Hepatocyte (in vitro differentiated cells): ENCODE measurements at places on chromosomes 13 and 19. TPM values are rescaled to one million over a fixed set of nuclear protein-coding genes. Genes with fewer than 3 reads are reported as not detected.
A peak's percentile ranks its signal among the peaks of the same experiment; 100 is the strongest.

CLEC4G gene
- not detected in 2 replicates for total RNA-seq

TTC9B gene
- total RNA-seq, result not detected in 2 replicates

ZNF790 gene
- 8.7 and 13.8 TPM in 2 replicates for total RNA-seq

- no peaks in the 10 kb centered on the region for H3K36me3 ChIP-seq
- H3K27me3 ChIP-seq, result no peaks in the 10 kb centered on the region
- no peak overlapping the region for H3K4me3 ChIP-seq
- no peak for DNase-seq
Observed at GRCh38 chr19:46759206-46759605, 13.0 kb upstream of the STRN4 start.

- no peaks in the 10 kb centered on the region for H3K4me1 ChIP-seq
- no peaks in the 10 kb centered on the region for H3K36me3 ChIP-seq
- DNase-seq, result no peak
- no peaks in the 10 kb centered on the region for H3K27me3 ChIP-seq
Observed at GRCh38 chr13:99012539-99012938, 34.7 kb upstream of the DOCK9 start.

DNA sequence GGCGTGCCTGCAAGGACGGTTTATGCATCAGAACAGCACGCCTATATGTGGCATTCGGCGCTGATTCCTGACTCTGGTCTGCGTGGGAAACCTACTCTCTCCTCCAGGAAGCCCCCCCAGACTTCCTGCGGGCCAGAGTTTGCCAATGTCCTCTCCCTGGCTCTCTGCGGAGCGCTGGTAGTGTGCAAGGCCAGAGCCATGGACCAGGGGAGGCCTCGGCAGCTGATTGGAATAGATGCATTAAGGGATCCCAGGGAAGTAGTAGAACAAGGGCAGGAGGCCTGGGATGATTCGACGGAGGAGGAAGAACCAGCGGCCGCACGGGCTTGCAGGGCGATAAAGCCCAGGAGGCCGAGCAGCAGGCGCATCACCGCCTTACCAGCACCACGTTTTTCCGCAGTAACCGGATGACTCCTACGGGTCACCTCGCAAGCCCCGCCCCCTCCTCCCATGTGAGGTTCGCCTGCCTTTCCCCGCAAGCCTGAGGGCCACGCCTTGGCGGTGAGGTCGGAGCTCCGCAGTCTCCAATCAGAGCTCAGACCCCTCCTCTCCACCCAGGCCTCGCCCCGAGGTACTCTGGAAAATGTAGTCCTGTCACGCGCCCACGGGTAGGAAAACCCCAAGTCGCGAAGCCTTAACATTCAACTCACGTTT lies 5.0 kb downstream of the CLEC11A start:
- peaks cover 4% of the 10 kb centered on the region for H3K27me3 ChIP-seq
- H3K4me3 ChIP-seq, result no peak overlapping the region
- H3K36me3 ChIP-seq, result no peaks in the 10 kb centered on the region
- H3K27ac ChIP-seq, result no peak overlapping the region

DNA sequence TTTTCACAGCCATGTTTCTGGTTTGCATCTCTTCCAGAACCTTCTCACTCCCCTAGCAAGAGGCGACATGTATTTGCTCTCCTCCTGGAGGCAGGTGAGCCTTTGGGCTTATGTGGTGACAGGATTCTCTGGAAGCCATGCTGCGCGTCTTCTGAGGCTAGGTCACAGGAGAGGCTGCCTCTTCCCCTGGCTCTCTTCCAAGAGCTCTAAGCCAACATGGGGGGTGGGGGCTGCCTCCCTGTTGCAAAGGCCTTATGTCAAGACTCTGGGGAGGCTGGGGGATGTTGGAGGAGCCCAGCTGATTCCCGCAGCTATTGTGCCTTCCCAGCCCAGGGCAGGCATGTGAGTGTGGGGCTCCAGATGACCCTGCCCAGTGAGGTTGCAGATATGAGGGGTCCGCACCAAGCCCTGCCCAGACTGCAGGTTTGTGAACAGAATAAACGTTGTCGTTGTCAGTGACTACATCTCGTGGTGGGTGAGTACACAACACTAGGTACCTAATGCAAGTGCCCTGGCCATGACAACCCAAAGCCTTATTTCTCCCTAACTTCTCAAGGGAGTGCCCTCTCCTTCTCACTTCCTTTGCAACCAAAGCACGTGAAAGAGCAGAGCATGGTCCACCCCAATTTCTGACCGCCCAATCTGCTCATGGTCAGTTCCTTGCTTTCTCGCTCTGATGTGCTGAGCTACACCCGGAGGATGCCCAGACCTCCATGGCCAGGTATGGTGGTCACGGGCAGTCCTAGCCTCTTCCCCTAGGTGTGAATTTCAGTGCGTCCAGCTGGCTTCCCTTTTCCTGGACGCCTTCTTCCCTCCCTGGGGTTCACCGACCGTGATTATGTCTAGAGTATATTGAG lies 44.9 kb downstream of the TEX29 start:
- H3K4me1 ChIP-seq, result no peaks in the 10 kb centered on the region
- no peaks in the 10 kb centered on the region for H3K27me3 ChIP-seq
- no peak overlapping the region for H3K27ac ChIP-seq
- H3K36me3 ChIP-seq, result no peaks in the 10 kb centered on the region
- DNase-seq, result no peak
- no peak overlapping the region for H3K4me3 ChIP-seq

DNA sequence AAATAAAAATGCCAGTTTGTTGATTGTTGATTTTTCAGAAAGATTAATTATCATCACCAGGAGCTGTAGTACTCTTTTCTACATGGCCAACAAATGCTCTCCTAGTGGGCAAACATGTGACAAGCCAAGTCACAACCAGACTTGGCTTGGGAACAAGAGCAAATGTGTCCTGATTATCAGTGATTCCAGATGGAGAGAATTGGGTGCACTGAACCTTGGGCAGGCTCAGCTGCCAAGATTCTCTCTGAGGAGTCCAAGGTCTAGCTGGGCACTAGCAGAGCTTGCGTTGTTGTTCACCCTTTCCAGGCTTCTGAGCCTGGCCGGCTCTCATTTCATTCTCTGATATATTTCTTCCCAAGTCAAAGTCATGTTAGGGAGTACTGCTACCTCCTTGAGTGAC lies 27.3 kb upstream of the GPI start:
- H3K4me1 ChIP-seq, result no peaks in the 10 kb centered on the region
- H3K36me3 ChIP-seq, result no peaks in the 10 kb centered on the region
- H3K4me3 ChIP-seq, result no peak overlapping the region
- no peak overlapping the region for H3K27ac ChIP-seq
- DNase-seq, result no peak

DNA sequence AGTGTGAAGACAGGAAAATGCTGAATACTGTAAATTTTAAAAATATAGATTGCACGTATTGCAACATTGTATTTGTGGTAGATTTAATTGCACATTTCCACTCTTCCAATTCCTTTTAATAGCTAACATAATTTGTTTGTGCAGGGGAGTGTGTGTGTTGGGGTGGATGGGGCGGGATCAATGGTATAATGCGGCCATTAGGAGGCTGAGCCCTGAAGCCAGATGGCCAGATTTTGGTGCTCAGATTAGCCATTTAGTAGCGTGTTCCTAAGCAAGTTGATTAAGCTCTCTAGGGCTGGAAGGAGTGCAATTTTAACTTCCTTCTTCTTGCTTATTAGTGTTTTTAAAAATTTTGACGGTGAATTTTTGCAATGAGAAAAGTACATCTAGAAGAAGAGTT lies 5.8 kb downstream of the OXGR1 start:
- no peak overlapping the region for H3K27ac ChIP-seq
- peaks cover 11% of the 10 kb centered on the region for H3K27me3 ChIP-seq
- H3K4me3 ChIP-seq, result no peak overlapping the region
- DNase-seq, result no peak
- no peaks in the 10 kb centered on the region for H3K4me1 ChIP-seq
- no peaks in the 10 kb centered on the region for H3K36me3 ChIP-seq

- H3K4me3 ChIP-seq, result no peak overlapping the region
- no peaks in the 10 kb centered on the region for H3K4me1 ChIP-seq
- no peaks in the 10 kb centered on the region for H3K36me3 ChIP-seq
- no peak overlapping the region for H3K27ac ChIP-seq
- no peak for DNase-seq
Observed at GRCh38 chr13:89865164-89866064, 1482.1 kb upstream of the MIR17HG start.

DNA sequence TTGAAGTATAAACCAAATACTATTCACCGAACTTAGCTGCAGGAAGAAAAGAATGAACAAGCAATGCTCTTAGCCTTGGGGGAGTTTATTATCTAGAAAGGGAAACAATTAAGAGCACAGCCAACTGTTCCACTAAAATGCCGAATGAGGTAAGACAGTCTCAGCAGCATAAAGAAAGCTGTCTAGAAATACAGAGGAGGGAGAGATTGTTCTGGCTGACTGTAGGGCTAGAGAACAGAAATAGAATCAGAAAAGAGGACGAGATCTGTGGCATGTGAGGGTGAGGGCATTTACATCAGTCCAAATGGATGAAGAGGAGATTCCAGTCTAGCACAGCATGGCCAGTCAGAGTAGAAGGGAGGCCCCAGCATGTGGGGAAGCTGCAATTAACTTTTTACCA lies 56.8 kb upstream of the TNFRSF19 start:
- H3K27me3 ChIP-seq, result no peaks in the 10 kb centered on the region
- H3K4me3 ChIP-seq, result no peak overlapping the region
- H3K27ac ChIP-seq, result no peak overlapping the region
- H3K36me3 ChIP-seq, result no peaks in the 10 kb centered on the region
- no peak for DNase-seq
- H3K4me1 ChIP-seq, result no peaks in the 10 kb centered on the region

- no peaks in the 10 kb centered on the region for H3K36me3 ChIP-seq
- H3K27ac ChIP-seq, result peak overlapping the region; percentile 60
- H3K4me1 ChIP-seq, result peaks cover under 1% of the 10 kb centered on the region
- no peak for DNase-seq
- no peaks in the 10 kb centered on the region for H3K27me3 ChIP-seq
- no peak overlapping the region for H3K4me3 ChIP-seq
Observed at GRCh38 chr13:46495651-46496050, 57.3 kb upstream of the LRCH1 start.

DNA sequence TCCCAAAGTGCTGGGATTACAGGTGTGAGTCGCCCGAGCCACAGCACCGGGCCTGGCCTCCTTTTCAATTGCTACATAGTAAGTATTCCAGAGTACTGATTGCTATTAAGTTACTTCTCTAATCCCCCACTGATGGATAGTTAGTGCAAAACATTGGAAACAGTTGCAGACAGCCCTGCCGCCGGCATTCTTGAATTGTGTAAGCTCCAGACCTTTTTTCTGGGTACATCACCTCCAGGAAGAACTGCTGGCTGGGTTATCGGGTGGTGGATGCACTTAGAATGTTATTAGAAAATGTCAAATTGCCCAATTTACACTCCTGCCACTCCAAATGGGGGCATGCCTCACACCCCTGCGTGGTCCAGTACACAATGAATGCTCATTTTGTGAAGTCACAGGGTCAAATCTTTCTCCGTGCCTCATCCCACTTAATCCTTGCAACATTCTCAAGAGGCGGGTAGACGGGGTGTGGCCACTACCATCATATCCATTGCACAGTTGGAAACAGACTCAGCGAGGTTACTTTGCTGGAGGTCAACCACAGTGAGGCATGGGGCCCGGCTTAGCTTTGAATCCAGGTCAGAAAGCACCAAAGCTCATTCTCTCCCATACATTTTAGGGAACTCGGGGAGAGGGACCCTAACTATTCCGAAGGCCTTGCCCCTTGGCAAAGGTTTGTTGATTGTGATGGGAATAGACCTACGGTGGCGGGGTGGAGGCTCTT lies 1.0 kb upstream of the KDM4B start:
- H3K27ac ChIP-seq, result peak overlapping the region; percentile 53
- no peak for DNase-seq
- peaks cover 20% of the 10 kb centered on the region for H3K4me1 ChIP-seq
- H3K36me3 ChIP-seq, result no peaks in the 10 kb centered on the region
- no peaks in the 10 kb centered on the region for H3K27me3 ChIP-seq

GRCh38 chr19:18876865-18877264 lies 19.1 kb downstream of the CERS1 start:
- no peaks in the 10 kb centered on the region for H3K27me3 ChIP-seq
- no peak overlapping the region for H3K4me3 ChIP-seq
- no peaks in the 10 kb centered on the region for H3K4me1 ChIP-seq
- DNase-seq, result no peak
- no peak overlapping the region for H3K27ac ChIP-seq
